GM10248 (cell line): ENCODE measurements at places on chromosomes 3 and 15.

DNA sequence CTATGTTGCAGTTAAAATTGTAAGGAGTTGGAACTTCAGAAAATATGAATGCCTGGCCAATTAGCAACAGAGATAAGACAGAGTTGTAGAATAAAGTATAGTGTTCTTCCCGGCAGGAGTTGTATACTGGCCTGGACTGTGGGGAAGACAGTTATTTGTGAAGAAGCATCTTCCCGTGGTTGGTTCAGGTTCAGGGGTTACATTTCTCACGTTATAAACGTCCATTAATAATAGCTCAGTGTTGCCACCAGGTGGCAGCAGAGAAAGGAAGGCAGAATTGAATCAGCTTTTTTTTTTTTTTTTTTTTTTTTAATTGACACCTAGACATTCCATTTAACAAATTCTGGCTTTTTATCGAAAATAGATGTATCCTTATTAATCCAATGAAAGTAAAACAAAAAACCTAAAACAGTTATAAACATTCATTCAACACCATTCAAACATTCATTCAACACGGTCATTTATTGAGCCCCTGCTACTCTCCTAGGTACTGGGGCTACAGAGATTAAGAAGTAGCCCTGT, 66.4 kb upstream of the NR2E3 start:
- peak; percentile 65 for DNase-seq

- no peak for DNase-seq
These were observed 59.5 kb upstream of the TSPAN3 start for GRCh38 chr15:77130315-77130930.

DNA sequence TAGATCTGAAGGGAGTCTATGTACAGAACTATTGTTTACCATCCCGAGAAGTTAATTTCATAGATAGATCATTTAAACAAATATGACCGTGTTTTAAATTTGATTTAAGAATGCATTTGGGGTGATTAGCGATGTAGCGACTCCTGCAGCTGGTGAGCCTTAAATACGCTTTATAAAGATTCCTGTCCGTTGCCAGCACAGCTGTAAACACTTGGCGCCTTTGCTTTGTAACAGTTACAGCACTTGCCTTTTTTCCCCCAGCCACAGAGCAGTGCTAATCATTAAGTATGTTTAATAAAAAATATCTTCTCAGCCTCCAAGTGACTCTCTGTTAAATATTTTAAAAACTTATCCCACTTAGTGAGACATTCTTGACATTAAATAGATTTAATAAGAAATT, 333.8 kb downstream of the FEZF2 start:
- DNase-seq, result no peak

GRCh38 chr15:87965304-87965703, 291.2 kb downstream of the NTRK3 start:
- DNase-seq, result no peak

DNA sequence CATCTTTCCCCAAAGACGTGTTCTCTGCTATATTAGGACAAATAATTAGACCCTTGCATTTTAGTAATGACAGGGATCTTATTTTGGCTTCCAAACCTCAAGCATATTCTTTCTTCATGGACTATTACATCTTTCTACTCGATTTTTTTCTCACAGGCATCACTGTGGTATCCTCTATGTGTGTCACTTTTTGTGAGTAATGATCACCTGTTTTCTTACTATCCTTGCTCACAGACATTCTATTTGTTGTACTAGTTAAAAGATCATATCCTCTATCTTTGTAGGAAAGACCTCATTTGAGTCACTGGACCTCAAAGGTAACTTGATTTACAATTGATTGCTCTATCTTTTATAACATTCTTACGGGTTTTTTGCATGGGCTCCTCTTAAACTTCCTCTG, 6.8 kb downstream of the C3orf80 start:
- no peak for DNase-seq

DNA sequence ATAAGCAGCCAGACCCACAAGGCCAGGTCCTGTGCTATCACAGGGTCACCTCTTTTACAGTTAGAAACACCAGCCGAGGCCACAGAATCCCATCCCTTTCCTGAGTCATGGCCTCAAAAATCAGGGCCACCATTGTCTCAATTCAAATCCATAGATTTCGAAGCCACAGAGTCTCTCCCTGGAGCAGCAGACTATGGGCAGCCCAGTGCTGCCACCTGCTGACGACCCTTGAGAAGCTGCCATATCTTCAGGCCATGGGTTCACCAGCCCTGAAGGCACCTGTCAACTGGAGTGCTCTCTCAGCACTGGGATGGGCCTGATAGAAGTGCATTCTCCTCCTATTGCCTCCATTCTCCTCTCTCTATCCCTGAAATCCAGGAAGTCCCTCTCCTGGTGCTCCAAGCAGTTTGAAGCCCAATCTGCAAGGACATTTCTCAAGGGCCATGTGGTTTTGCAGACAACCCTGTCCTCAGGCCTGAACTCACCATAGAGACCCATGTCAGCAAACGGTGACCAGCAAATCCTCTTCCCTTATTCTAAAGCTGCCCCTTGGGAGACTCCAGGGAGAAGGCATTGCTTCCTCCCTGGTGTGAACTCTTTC, 39.6 kb downstream of the TGM4 start:
- DNase-seq, result peak; percentile 77

DNA sequence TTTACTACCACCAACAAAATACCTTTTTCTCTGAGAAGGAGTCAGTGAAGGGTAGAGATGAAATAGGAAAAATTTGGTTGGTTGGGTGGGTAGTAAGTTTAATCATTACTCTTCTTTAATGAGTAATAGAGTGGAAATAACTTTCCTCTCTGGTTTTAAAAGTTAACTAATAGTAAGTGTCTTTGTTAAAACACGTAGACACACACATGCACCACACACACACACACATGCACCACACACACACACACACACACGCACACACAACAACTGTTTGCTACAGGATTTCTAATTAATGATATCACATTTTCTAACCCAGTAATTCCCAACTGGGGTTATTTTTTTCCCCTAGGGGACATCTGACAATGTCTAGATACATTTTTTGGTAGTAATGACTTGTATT, 84.1 kb downstream of the CHL1 start:
- DNase-seq, result no peak

DNA sequence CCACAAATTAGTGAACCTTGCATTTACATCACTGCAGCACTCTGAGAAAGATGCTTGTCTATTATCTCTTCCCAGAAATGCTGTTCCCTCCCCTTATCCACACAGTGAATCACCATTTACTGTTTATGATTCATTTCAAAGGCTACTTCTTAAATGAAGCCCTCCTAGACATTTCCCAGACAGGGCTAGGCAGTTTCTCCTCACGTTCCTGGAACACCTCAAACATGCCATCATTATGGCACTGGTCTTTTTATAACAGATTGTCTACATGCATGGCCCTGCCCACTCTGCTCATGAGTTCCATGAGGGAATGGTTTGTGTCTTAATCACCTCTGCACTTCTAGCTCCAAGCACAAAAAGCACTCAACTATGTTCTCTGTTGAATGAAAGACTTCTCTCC, 32.2 kb upstream of the TM2D3 start:
- no peak for DNase-seq

DNA sequence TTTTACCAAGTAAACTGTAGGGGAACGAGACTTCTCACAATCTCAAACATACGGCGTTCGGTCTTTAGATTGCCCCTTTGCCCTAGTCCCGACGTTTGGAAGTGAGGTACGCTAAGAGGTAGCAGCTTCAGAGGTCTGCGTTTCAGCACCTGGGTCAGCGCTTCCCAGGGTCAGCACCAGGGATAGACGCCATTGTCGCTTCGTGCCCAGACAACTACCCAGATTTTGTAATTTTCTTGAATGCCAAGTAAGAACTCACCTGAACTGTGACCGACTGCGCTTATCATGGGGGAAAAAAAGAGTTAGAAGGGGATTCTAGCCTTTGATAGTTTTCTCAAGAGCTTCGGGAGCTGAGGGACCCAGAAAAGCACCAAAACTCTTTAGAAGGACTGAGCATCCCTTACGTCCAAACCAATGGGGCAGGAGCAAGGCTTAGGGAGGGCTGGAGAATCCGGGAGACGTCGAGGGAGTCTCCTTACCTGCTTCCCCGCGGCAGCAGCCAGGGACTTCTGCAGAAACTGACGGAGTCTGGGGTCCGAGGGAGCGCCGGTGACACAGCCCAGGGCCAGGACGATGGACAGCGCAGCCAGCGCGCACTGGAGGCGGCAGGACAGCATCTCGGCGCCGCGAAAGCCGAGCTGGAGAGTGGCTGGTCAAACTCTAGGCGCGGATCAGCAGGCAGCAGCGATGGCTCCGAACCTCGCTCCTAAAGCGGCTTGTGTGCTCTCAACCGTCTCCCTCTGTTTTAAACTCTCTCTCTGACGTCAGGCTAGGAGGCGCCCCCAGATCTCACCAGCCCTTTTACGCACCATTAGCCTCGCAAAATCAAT, at the start of gene SST:
TSS of gene SST (minus strand) at position 720 of the 830 bp plus-strand sequence. CDS start at position 617, 103 bp downstream.
- DNase-seq, result no peak

DNA sequence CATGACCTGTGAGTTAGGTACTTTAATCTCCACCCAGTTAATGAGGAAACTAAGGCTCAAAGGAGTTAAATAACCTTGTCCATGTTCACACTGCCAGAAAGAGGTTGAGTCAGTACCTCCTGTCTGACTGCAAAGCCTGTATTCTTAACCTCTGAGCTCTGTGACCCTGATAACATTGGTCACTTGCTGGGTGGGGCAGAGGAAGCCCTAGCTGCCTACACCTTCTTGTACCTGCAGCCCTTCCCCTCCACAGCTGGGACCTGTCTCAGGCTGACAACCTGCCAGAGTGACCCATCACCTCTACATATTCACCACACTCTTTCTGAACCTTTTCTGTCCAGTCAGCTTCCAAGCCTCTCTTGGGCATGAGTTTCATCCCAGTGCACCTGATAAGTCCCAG, 106.1 kb upstream of the HES1 start:
- no peak for DNase-seq

GRCh38 chr3:48504051-48504946, at the start of gene SHISA5:
Gene SHISA5, minus strand, starts transcription at chr3:48504174. Its CDS starts 80 bp downstream, at chr3:48504094.
- peak; percentile 75 for DNase-seq

GRCh38 chr3:195736866-195737490, 16.2 kb downstream of the MUC20 start:
- DNase-seq, result no peak

DNA sequence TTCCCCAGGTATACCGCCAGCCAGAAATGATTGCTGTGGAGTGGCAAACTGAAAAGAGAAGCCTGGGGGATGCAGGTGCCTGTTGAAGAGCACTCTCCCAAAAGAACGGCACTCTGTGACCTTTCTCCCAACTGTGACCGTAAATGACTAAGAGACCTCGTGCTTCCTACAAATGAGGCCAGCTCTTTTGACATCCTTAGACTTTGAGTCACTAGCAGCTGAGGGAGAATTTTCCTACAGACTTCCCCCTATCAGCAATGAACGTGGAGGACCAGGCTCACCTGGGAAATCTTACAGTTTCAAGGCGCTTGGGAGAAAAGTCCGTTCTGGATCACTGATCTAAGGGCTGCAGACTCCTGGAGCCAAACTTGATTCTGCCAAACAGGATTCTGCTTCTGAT, 8.6 kb downstream of the AQP9 start:
- DNase-seq, result no peak

GRCh38 chr3:194866236-194866635, 180.6 kb downstream of the FAM43A start:
- DNase-seq, result no peak

DNA sequence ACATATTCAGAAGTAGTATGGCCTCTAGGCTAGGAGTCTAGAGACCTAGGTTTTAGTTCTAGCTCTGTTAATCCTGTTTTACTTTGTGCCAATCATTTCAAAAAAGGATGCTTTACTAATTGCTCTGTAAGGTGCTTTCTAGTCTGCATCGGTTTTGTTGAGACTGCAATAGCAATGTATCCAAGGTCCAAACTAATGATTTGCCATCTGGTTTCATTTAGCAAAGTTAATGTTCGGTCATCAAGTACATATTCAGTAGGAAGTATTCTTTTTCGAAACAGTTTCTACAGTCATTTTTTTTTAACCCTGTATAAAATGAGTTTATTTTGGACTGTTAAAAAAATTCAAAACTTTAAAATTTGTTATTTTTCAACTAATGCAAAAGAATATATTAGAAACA, 2.0 kb upstream of the GALK2 start:
- DNase-seq, result no peak

DNA sequence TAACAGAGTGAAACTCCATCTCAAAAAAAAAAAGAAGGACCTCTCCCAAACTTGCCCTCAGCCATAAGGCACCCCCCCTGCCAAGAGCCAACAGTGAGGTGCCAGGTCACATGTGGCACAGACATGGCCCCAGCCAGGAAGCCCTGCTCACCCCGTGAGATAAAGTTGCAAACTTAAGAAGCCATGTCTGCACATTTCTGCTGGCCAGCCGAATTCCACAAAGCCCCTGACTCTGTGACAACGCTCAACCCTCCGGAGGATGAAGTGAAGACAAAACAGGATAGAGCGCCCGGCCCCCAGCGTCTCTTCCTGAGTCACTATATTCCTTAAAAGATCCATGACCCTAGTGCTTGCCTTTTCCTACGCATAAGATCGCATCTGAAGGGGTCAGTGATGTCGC, 188.1 kb downstream of the XXYLT1 start:
- DNase-seq, result no peak

DNA sequence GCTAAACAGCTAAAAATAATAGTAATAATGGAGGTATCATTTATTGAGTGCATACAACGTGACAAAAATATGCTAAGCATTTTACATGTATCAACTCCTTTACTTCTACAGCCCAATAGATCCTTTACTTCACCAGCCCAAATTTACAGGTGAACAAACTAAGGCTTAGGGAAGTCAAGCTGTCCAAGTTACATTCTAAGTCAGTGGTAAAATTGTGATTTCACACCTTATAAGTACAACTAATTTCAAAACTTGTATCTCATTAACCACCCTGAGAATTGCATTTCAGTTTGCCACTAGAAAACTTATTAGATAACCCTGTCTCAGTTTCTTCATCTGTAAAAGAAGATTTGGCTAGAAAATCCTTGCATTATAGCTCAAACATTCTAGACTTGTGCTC, 10.7 kb downstream of the SLC33A1 start:
- DNase-seq, result no peak

DNA sequence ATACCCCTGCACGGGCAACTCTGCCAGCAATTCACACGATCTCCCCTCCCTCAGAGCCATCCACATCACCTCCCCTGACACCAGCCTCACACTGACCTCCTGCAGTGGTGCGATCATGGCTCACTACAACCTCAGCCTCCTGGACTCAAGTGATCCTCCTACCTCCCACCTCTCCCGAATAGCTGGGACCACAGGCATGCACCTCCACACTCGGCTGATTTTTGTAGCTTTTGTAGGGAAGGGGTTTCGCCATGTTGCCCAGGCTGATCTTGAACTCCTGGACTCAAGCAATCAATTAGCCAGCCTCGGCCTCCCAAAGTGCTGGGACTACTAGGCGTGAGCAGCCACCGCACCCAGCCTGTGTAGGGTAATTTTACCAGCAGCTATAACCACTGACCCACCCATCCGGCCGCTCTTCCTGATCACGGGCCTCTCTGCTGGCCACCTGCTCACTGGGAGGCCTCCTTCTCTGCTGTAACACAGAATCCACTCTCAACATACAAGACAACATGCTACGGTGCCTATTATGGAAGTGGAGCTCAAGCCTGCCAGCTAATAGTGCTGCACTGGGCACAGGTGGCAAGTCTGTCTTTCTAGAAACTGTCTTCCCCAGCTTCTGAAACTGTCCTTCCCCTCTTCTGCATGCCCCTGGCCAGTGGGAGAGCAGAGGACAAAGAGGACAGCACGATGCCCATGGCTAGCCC, 4.6 kb downstream of the GP9 start:
- DNase-seq, result no peak

- DNase-seq, result no peak
These were observed 182.8 kb upstream of the TOPAZ1 start for GRCh38 chr3:44058868-44059203.

GRCh38 chr3:112653209-112653871, 12.4 kb upstream of the CCDC80 start:
- no peak for DNase-seq
